Spinal cord (tissue), 10 donors: ENCODE measurements at places on chromosomes 13 and 19. TPM values are rescaled to one million over a fixed set of nuclear protein-coding genes. Genes with fewer than 3 reads are reported as not detected.

DNA sequence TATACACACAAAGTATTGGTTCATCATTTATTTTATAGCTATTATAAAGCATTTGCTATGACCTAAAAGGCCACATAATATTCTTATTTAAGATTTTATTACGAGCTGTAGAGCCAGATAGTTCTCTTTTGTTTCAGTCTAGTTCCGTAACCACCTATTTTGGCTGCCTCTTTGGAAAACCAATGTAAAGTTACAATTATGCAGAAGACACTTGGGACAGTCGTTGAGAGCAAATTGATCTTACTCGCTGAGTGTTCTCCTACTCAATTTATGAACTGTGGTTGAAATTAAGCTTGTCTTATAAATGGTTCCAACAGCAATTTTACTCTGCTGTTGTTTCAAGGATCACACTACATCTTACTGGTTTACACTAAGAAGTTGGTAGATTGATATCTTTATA lies 122.3 kb downstream of the SLC7A1 start:
- H3K27me3 ChIP-seq, result no peaks in the 10 kb centered on the region
- H3K4me3 ChIP-seq, result no peak overlapping the region
- no peak for DNase-seq
- no peak overlapping the region for H3K27ac ChIP-seq
- H3K36me3 ChIP-seq, result no peaks in the 10 kb centered on the region

GRCh38 chr13:50677687-50678463 lies 165.6 kb downstream of the DLEU7 start:
- no peaks in the 10 kb centered on the region for H3K36me3 ChIP-seq
- H3K27me3 ChIP-seq, result no peaks in the 10 kb centered on the region
- H3K27ac ChIP-seq, result peak overlapping the region; percentile 85

GRCh38 chr13:74706801-74707200 lies 572.6 kb upstream of the KLF12 start:
- H3K27ac ChIP-seq, result no peak overlapping the region
- no peaks in the 10 kb centered on the region for H3K4me1 ChIP-seq
- DNase-seq, result no peak
- H3K36me3 ChIP-seq, result no peaks in the 10 kb centered on the region
- H3K27me3 ChIP-seq, result no peaks in the 10 kb centered on the region
- H3K4me3 ChIP-seq, result no peak overlapping the region

MLNR gene
- total RNA-seq, result not detected

- no peaks in the 10 kb centered on the region for H3K27me3 ChIP-seq
- no peak overlapping the region for H3K27ac ChIP-seq
- H3K4me1 ChIP-seq, result no peaks in the 10 kb centered on the region
- H3K4me3 ChIP-seq, result no peak overlapping the region
- H3K36me3 ChIP-seq, result no peaks in the 10 kb centered on the region
Measured at GRCh38 chr13:38902551-38902950, 88.1 kb downstream of the STOML3 start.

DNA sequence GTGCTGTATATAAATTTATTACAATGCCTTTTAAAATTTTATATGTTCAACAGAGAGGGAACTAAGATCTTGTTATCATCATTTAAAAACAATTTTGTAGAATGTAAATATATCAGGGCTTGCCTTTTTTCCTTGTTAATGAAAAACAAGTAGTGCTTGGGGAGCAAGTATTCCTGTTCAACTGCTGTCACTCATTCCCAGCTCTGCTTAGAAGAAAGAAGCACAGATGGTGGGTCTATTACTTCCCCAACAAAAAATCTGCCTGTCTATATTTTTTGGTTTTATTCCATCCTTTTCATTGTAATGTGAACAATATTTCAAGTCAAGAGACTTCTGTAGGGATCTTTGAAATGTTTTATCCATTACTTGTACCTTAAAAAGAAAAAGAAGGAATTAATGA lies 503.9 kb downstream of the GPC5 start:
- DNase-seq, result no peak
- no peaks in the 10 kb centered on the region for H3K4me1 ChIP-seq
- H3K36me3 ChIP-seq, result no peaks in the 10 kb centered on the region
- no peak overlapping the region for H3K4me3 ChIP-seq
